Activated CD4-positive, alpha-beta T cell treated with anti-CD3 and anti-CD28 coated beads, Interleukin-2, amount 10 ng/mL, durations not matched to agents 7 days and 5 days (primary cell): ENCODE measurements at places on chromosomes 3 and 15. TPM values are rescaled to one million over a fixed set of nuclear protein-coding genes. Genes with fewer than 3 reads are reported as not detected.

- H3K4me3 ChIP-seq = no peak overlapping the region
Observed at GRCh38 chr15:57059026-57059660, 140.7 kb downstream of the TCF12 start.

GRCh38 chr3:61493339-61493738 is 68.0 kb upstream of the PTPRG start:
- no peaks in the 10 kb centered on the region for H3K27me3 ChIP-seq
- no peaks in the 10 kb centered on the region for H3K36me3 ChIP-seq
- no peaks in the 10 kb centered on the region for H3K4me1 ChIP-seq
- H3K4me3 ChIP-seq = no peak overlapping the region
- DNase-seq = no peak
- H3K27ac ChIP-seq = no peak overlapping the region

DNA sequence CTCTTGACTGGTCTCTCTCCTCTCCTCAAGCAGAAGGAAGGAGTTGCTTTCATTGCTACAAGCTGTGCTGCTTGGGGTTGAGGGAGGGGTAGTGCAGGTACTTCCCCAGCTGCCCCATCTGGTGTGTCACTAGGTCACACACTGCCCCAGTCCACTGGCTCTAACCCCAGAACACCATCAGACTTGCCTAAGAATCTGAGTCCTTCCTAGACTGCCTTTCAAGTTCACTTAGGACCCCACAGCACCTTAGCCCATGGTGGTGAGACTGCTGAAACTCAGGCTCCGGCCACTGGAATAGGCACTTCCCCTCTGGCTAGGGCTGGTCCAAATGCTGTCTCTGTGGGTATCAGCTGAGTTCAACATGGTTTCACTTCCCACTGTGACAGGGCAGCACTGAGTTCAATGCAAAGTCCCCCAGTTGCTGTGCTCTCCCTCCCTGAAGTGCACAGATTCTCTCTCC is 279.7 kb upstream of the GOLGA6L4 start:
- H3K4me1 ChIP-seq = no peaks in the 10 kb centered on the region
- no peak for DNase-seq
- H3K4me3 ChIP-seq = no peak overlapping the region
- H3K27ac ChIP-seq = no peak overlapping the region
- H3K27me3 ChIP-seq = peaks cover 5% of the 10 kb centered on the region

DNA sequence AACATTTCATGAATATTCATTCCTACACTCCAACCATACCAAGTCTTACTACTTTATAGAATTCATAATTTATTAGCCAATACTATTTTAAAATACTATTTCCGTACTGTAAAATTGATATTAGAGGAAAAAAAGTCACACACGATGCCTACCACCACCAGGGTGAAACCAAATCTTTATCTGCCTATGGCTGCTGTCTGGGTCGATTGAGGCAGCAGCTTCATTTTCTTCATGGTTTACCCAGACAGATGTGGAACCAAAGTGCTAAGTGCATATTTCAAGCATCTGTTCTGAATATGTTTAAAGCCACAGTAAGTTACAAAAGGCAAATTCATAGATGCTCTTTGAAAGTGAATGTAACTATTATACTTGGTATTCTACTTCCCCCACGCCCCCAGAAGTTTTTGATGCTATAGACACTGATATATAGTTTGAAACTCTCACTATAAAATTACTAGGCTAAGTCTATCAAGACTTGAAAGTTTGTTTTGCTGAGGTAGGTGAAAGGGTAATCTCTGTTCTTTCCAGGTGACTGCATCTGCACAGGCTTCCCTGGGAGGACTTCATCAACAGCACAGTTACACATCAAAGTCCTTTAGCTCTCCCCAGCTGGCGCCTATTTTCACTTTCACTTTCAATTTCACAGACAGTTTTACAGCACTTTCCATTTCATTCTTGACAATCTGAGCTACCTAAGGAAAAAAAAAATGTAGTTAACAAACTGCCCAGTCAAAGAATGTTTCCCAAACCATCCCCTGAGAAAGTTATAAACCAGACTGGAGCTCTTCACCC is 113.9 kb downstream of the POLQ start:
- H3K27ac ChIP-seq = peak overlapping the region; percentile 79
- H3K4me3 ChIP-seq = peak overlapping the region; percentile 15
- no peaks in the 10 kb centered on the region for H3K27me3 ChIP-seq
- H3K36me3 ChIP-seq = peaks cover 47% of the 10 kb centered on the region

DNA sequence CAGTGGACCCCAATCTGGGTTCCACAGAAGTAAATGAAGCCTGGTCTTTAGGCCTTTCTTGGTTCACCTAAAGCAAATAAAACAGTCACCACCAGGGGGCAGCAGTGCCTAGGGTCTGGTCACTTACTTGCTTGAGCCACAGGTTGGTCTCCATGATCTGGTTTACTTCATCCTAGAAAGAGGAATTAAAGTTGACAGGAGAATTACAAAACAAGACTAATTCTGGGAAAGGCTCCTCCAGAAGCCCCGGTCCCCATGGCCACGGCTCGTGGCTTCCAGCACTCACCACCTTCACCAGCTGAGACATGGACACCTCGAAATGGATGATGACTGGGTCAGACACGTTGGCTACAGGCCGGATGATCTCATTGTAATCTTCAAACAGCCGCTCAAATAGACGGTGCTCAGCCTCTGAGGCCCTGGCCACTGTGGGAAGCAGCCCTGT is 2.3 kb downstream of the CHRNA3 start:
- no peak overlapping the region for H3K4me3 ChIP-seq
- peak; percentile 86 for DNase-seq
- no peaks in the 10 kb centered on the region for H3K36me3 ChIP-seq

GRCh38 chr15:91055548-91056331 is 33.3 kb upstream of the VPS33B start:
- DNase-seq = peak; percentile 42
- no peak overlapping the region for H3K27ac ChIP-seq
- H3K36me3 ChIP-seq = no peaks in the 10 kb centered on the region
- no peaks in the 10 kb centered on the region for H3K4me1 ChIP-seq
- peaks cover 62% of the 10 kb centered on the region for H3K27me3 ChIP-seq
- H3K4me3 ChIP-seq = no peak overlapping the region

DNA sequence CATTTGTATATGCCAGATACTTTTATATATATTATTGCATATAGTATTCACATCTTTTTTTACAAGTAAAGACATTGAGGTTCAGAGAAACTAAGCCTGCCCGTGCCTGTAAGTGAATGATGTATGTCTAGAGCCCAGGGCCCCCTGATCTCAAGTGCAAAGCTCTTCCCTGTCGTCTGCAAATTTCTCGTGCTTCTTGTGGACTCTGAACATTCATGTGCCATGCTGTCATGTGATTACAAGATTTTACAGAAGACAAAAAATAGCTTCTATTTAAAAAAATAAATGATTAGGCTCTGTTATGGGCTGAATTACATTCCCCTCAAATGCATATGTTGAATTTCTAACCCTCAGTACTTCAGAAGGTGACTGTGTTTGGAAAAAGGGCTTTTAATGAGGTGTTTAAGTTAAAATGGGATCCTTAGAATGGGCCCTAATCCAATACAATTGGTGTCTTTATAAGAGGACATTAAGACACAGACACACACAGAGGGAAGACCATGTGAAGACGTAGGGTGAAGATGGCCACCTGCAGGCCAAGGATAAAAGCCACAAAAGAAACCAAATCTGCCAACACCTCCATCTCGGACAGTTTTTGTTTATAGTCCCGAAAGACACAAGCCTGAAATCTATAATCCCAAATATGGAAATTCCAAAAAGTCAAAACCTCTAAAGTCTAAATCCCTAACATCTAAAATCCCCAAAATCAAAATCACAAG is 3.9 kb upstream of the MASP1 start:
- H3K27ac ChIP-seq = no peak overlapping the region
- no peaks in the 10 kb centered on the region for H3K4me1 ChIP-seq
- DNase-seq = no peak
- H3K4me3 ChIP-seq = no peak overlapping the region

DNA sequence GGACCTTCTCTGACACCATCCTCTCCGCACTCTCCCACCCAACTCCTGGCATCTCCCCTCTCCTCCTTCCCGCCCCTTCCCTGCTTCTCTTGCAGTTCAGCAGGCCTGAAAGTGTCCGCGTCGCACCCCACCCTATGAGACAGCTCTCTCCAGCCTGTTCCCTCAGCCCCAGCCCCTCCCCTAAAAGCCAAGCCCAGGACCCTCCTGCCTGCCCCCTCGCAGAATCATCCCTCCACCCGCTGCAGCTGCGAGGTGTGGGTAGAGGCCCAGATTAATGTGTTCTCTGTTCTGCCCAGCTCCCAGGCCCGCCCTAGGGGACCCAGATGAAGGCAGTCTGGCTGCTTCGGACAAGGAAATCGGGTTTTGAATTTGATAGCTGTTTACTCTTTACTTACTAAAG is 410 bp downstream of the PRR23E start:
- H3K27ac ChIP-seq = no peak overlapping the region
- H3K4me3 ChIP-seq = no peak overlapping the region
- DNase-seq = no peak
- no peaks in the 10 kb centered on the region for H3K4me1 ChIP-seq
- H3K36me3 ChIP-seq = no peaks in the 10 kb centered on the region
- peaks cover 8% of the 10 kb centered on the region for H3K27me3 ChIP-seq

DNA sequence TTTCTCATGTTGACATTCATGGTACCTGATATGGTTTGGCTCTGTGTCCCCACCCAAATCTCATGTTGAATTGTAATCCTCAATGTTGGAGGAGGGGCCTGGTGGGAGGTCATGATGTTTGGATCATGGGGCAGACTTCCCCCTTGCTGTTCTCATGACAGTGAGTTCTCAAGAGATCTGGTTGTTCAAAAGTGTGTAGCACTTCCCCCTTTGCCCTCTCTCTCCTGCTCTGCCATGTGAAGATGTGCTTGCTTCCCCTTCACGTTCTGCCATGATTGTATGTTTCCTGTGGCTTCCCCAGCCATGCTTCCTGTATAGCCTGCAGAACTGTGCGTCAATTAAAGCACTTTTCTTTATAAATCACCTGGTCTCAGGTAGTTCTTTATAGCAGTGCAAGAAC is 3.3 kb upstream of the UBL7 start:
- H3K36me3 ChIP-seq = peaks cover 35% of the 10 kb centered on the region
- peaks cover 40% of the 10 kb centered on the region for H3K4me1 ChIP-seq
- H3K27ac ChIP-seq = no peak overlapping the region
- H3K27me3 ChIP-seq = no peaks in the 10 kb centered on the region

DNA sequence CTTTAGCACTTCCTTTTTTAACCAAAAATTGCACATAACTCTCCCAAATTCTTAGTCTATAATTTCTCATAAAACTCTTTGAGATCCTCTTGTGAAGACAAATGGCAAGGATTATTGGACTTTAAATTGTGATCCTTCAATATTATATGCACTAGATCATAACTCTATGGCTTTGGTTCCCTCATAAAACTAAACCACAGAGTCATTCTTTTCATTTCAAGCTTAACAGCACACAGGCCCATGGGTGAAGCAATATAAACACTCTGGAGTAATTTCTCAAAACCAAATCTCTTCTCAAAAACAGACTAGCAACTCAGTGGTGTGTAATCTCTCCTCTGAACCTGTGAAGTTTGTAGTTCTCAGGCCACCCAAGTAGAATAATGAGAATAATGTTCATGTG is 171.0 kb upstream of the NECTIN3 start:
- peaks cover 2% of the 10 kb centered on the region for H3K27me3 ChIP-seq
- no peak for DNase-seq
- H3K27ac ChIP-seq = no peak overlapping the region
- no peaks in the 10 kb centered on the region for H3K36me3 ChIP-seq
- H3K4me1 ChIP-seq = no peaks in the 10 kb centered on the region

- no peak overlapping the region for H3K4me3 ChIP-seq
- DNase-seq = no peak
- H3K27me3 ChIP-seq = no peaks in the 10 kb centered on the region
- H3K36me3 ChIP-seq = peaks cover 25% of the 10 kb centered on the region
Observed at GRCh38 chr3:53023072-53023823, 22.6 kb downstream of the SFMBT1 start.

DNA sequence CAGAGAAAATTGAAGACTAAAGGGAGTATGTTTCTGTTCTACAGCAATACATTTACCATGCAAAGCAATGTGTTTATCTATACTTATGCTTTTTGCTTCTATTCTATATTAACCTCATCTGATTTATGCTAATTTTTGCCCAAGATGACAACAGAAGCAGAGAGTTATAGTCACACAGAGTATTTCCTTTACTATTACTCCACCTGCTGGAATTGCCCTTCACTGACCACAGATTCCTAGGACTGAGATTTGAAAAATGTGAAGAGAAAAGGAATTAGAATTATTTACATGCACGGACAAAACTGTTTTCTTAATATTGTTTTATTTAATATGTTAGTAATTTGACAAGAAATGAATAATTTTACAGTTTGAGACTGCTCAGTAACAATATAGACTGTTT is 745.6 kb downstream of the VGLL3 start:
- no peak for DNase-seq
- no peaks in the 10 kb centered on the region for H3K27me3 ChIP-seq
- no peak overlapping the region for H3K4me3 ChIP-seq
- H3K36me3 ChIP-seq = no peaks in the 10 kb centered on the region

DNA sequence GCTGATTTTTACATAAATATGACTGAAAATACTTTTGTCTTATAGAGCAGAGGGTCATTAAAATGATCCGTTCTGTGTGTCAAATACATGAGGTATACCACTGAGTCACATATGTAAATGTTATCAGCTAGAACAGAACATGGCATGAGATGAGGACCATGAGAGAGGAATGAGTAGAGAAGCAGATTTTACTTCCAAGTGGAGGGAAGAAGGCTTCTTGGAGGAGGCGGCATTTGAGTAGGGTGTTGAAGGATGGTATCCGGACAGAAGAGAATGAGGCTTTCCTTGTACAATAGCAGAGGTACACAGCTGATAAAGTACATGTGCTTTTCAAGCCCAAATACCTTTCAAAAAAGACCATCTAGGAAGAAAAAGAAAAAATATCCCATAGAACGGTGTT is 4.8 kb downstream of the LIPC start:
- H3K36me3 ChIP-seq = no peaks in the 10 kb centered on the region
- H3K4me1 ChIP-seq = peaks cover 27% of the 10 kb centered on the region
- DNase-seq = no peak
- no peak overlapping the region for H3K4me3 ChIP-seq
- no peaks in the 10 kb centered on the region for H3K27me3 ChIP-seq

- peaks cover 1% of the 10 kb centered on the region for H3K36me3 ChIP-seq
- H3K27ac ChIP-seq = no peak overlapping the region
- peak overlapping the region; percentile 72 for H3K4me3 ChIP-seq
- H3K4me1 ChIP-seq = peaks cover 10% of the 10 kb centered on the region
Observed at GRCh38 chr3:120449701-120450599, 842 bp downstream of the FSTL1 start.

The THPO gene
- not detected for total RNA-seq

The ZFYVE19 gene
- 31.1 TPM for total RNA-seq

The MYEF2 gene
- total RNA-seq = 25.2 TPM

The NR1I2 gene
- 0.10 TPM for total RNA-seq

The ARGFX gene
- total RNA-seq = not detected

The NPAP1 gene
- total RNA-seq = not detected

The GCSAM gene
- 9.9 TPM for total RNA-seq

The KBTBD13 gene
- not detected for total RNA-seq

The WDR93 gene
- total RNA-seq = not detected

The GALNT15 gene
- total RNA-seq = not detected
